ENCODE measurements at places on chromosomes 11 and 22.

DNA sequence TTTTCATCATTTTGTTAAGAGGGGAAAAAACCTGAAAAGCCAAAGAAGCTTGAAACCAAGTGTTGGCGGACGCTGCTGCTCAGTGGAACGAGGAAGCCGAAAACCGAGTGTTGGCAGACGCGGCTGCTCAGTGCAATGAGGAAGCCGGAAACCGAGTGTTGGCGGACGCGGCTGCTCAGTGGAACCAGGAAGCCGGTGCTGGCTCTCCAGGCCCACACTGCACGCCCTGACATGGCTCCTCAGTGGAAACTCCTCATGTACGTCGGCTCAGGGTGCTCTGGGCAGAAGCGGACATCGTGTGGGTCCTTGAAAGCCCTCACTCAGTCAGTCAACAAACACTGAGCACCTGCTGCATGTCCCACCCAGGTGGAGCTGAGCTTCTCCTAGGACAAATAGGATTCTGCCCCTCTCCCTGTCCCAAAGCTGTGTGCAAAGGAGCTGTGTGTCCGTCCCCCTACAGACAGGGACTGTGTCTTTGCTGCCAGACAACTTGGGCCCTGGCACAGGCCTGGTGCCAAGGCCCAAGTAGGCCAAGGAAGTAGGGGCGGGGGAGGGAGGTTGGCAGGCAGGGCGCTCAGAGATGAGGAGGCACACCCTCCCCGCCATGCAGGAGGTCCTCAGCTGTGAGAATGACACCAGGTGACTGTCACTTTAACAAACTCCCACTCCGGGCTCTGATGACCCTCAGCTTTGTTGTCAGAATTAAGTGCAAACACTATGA is 37.3 kb downstream of the PHF21B start:
- no peak for DNase-seq

GRCh38 chr11:42315846-42316245 is 856.4 kb upstream of the LRRC4C start:
- DNase-seq = no peak

- DNase-seq = no peak
These were observed 32.7 kb downstream of the THOC5 start for GRCh38 chr22:29520851-29521250.

- DNase-seq = no peak
These were observed 51.4 kb downstream of the JAM3 start for GRCh38 chr11:134120143-134120850.

GRCh38 chr22:48855593-48856307 is 971.9 kb downstream of the BRD1 start:
- DNase-seq = no peak

GRCh38 chr11:83127310-83127637 is 29.7 kb upstream of the PCF11 start:
- DNase-seq = no peak

GRCh38 chr11:74956397-74957015 is 7.4 kb downstream of the SPCS2 start:
- DNase-seq = no peak

- no peak for DNase-seq
These were observed 18.5 kb downstream of the FIBIN start for GRCh38 chr11:27012234-27012921.

DNA sequence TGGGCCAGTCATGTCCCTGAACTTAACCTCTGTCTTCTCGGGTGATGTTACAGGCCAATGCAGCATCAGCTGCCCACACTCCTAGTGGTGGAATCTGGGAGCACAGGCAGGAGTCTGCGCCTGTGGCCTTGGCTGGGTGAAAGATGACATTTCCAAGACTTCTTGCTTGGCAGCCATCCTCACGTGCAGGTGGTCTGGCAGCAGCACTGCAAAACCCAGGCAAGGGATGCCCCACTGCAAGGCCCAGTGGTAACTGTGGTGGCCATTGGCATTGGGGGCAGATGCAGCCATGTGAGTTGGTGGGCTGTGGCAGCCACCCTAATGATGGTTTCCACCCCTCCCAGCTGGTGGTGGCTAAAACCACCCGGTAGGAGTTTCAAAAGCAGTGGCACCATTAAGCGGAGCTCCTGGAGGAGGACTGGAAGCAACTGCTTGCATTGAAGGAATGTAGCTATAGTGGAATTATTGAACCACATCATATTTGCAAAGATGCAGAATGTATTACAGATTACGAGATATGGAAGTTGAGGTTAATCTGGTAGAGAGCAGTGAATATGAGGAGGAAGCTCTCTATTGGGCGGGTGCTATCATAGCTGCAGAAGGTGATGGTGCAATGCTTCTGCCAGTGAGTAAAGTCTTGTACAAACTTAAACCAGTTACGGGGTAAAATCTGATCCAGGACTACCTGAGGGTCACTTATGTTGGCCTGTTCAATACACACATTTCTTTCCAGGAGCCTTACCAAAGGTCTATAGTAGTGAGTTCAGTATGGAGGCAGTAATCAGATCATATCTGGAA is 120.7 kb upstream of the TOP3B start:
- DNase-seq = no peak

DNA sequence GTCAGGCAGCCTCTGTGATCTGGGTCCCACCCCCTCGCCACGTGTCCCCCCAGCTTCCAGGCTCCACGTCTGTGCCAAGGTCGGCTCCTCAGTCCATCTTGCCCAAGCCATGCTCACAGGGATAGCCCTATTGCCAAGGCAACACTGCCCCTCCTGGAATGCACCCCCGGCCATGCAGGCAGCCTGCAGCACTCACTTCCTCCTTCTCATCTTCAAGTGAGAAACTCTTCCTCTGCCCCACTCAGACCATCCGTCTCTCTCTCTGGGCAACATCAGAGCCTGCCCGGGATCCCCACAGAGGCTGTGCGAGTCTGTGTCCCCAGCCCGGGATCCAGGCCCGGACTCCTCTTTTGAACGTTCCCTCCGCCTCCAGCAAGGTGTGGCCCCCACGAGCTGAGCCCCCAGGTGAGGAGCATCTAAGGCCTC is 852.3 kb downstream of the BRD1 start:
- no peak for DNase-seq

DNA sequence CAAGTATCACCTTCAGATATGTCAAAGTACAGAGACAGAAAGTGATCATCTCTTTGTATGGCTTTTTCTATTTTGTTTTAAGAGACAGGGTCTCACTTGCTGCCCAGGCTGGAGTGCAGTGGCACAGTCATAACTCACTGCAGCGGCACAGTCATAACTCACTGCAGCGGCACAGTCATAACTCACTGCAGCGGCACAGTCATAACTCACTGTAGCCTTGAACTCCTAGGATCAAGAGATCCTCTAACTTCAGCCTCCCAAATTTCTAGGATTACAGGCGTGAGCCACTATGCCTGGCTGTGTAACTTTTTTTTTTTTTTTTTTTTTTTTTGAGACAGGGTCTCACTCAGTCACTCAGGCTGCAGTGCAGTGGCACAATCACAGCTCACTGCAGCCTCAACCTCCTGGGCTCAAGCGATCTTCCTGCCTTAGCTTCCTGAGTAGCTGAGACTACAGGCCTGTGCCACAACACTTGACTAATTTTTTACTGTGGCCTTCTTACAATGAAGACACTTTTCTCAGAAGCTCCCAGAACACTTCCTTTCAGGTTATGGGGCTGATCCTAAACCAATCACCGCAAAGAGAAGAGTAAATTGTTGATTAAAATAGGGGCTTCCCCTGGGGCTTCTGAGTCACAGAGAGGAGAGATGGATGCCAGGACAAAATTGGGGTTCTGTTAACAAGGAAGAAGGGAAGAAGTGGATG is 9.0 kb upstream of the HIKESHI start:
- DNase-seq = no peak

DNA sequence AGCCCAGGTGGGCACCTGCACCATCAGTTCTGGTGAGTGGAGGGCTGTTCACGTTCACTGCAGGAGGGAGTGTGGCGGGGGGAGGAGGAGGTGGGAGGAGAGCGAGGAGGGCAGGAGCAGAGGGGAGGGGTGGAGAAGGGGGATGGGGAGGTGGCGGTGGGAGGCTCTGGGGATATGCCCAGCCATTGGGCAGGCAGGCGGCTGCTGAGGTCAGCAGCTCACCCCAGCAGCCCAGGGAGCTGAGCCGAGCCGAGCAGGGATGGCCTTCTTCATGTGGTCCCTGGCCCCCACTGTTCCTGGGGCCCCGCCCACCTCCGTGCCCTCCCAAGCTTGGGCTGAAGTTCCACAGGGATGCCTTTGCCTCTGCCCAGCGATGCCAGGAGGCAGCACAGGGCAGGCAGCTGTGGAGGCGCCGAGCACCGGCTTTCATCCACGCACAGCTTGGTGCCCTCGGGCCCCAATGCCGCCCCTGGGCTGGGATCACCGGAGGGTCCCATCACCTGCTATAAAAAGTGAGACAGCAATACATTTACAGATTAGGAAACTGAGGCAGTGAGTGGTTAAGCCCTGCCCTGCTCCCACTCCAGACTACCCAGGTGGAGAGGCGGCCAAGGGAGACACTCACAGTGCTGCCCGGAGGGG is 21.6 kb downstream of the RTN4R start:
- no peak for DNase-seq

DNA sequence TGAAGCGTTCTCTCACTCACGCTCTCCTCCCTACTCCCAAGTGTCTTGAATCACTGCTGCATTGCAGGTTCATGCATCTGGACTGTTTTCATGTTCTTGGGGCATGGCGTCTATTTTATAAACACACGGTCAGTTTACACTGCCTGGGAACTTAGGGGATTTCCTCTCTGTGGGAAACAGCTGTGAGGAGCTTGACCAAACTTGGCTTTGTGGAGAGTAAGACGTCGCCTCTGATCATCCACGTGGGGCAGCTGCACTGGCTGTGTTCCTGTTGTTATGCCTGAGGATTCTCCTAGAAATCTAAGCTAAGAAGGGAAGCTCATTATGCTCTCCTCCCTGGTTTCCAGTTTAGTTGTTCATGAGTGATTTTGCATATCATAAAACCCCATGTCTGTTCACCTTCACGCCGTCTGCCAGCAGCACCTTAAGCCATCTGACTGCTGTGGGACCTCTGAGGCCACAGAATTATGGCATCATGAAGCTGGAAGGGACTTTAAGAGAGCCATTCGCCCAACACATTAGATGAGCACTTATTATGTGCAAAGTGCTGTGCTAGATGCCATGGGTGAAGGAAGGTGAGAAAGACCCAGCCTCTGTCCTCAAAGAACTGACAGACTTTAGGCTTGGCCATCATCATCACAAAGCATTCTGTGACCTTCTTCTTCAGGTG is 38.8 kb upstream of the POU2AF1 start:
- no peak for DNase-seq

DNA sequence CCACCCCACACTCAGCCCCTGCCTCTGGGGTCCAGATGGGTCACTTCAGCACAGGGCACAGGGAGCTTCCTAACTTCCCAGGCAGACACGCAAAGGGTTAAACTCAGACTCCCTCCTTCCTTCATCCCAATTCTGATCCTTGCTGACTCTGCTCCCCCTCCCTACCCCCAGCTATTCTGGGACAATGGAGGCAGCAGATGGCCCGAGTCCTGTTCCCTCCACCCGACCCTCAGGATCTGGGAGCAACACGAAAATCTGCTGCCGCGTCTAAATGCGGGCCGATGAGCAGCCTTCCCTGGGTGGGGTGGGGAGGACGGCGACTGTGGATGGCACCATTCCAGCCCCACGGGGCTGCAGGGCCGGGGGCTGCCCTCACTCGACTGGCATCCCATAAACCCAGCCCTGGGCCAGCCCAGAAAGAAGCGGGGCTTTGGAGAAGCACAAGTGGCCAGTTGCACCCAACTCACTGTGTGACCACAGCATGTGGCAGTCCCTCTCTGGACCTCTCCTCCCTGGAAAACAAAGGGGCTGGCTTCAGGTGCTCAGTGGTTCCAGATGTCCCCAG is 18.7 kb downstream of the MFNG start:
- DNase-seq = no peak

DNA sequence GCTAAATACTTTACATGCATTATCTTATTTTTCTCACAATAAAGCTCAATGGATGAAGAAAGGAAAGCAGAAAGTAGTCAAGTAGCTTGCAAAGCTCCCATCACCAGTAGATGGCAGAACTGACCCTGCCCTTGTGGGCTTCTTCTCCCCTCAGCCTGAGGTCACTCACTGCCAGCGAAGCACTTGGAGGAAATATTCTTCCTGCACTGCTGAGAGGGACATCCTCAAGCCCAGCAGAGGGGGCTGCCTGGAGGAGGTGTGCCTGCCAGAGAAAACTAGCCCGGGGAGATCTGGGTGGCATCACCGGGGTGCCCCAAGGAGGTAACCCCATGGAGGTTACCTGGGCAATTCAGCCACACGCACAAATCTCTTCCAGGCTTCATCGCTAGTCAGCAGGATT is 6.6 kb downstream of the APOL4 start:
- no peak for DNase-seq

DNA sequence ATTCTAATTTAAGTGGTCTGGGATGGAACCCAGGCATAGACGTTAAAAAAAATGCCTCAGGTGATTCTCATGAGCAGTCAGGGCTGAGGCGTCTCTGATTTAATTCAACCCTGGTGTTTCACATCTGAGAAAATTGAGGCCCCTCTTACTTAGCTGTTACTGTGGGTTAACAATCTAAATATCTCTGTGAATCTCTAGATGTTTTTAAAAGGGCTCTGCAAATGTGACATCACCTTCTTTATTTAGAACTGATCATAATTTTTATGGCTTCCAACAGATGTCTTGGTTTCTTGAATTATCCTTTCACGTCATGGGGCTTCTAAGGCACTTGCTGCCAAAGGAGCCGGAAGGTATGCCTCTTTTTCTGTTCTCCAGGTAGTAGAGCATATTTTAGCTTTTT is 76.1 kb upstream of the LIN7C start:
- DNase-seq = no peak

DNA sequence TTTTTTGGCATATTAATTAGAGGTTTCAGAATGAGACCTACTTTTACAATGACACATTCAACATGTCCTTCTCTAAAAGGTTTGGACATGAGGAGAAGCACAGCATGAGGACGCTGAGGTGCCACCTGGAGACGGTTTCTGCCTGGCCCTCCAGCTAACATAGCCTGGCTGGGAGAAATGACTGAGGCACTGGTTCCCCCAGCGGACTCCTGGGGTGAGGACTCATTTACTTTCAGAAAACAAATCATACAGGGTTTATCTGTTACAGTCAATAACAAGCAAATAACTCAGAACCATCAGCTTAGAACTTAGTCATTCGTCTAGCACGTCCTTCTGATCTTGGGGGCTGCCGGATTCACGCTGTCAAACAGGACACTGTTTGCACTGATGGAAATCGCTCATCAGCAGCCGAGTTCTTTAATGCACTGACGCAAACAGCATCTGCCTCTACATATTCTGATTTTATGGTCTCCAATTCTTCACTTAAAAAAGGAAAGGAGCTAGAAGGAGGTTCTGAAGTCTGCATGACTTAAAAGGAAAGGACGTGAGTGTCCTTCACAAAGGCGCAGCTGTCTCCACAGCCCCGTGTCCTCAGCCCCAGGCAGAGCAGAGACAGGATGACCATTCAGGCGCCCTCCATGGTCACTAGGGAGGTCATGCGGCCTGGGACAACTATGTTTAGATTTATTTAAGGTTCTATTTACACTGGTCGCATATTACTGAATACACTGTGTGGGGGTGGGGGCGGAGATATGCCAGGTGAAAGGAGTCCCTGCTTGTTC is 44.2 kb downstream of the CERK start:
- no peak for DNase-seq

DNA sequence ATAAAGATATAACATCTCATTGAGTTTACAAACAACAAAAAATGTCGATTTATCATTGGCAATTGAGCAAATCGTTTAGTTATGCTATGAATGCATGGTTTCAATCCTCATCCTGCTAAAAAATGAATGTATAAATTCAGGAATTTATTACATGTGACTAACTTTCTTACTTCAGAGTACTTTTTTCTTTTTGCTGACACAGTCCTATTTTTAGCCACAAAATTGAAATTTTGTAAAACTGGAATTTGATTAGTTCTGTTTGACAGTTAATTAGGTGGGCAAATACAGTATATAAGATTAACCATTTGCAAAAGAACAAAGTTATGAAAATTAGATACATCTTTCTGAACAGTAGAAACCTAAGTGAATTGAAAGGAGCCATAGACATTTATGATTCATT is 925.0 kb upstream of the CHORDC1 start:
- DNase-seq = no peak

All from NCI-H2081 treated with DMSO at 0.1 percent for 48 hours (cell line).